ENCODE measurements at places on chromosomes 4 and X. TPM values are rescaled to one million over a fixed set of nuclear protein-coding genes. Genes with fewer than 3 reads are reported as not detected.

Gene LIMCH1
- 1.4 TPM for total RNA-seq

Gene AREG
- 0.11 TPM for total RNA-seq

Gene RNF128
- total RNA-seq = 1.5 TPM

Gene CUL4B
- total RNA-seq = 37.3 TPM

Gene ARAP2
- 9.9 TPM for total RNA-seq

Gene LDOC1
- total RNA-seq = 4.1 TPM

Gene KLHL4
- 4.8 TPM for total RNA-seq

Gene VCX
- total RNA-seq = not detected

Gene FAT4
- 9.9 TPM for total RNA-seq

Gene CSAG1
- not detected for total RNA-seq

Gene CFAP299
- 1.7 TPM for total RNA-seq

Gene VCX2
- total RNA-seq = not detected

Gene REPS2
- 0.75 TPM for total RNA-seq

Gene CEP44
- 33.8 TPM for total RNA-seq

Gene SUPT20HL1
- total RNA-seq = 0.11 TPM

Gene HSPA4L
- 5.4 TPM for total RNA-seq

Gene EFHC2
- 0.50 TPM for total RNA-seq

All from uterine smooth muscle cell (primary cell).